ENCODE measurements at places on chromosomes 6 and 20.

DNA sequence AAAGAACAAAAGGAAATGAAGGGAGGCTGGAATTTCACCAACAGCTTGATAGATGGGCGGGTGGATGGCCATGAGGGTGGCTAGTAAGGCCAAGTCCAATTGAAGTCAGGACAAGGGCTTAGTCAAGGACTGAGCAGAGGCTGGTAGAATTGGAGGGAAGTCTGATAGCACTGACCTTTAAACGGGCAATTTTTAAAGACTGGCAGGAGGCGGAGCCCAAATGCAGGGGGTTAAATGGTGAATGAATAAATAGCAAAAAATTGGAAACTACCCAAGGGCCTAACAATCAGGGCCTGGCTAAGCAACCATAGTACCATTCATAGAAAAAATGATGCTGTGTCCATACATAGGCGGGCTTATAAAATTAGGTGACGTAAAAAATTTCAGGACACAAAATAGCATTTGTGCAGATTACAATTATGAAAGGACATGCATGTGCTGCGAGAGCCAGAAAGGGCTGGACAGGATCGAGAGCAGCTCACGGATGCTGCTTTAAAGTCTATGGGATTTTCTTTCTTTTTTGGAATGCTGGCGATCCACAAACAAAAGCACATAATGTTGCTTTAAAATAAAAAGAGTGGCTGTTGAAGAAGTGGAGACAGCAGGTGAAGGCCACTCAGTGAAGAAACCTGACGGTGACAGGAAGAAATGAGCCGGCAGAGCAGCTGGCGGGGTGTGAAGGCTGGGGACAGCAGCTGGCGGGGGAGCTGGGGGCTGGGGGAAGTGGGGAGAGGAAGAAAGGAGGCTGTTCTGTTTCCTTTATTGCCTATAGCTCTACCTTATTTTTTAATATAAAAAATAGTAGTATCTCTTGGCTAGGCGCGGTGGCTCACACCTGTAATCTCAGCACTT is 42.8 kb upstream of the TAF8 start:
- no peak for DNase-seq

DNA sequence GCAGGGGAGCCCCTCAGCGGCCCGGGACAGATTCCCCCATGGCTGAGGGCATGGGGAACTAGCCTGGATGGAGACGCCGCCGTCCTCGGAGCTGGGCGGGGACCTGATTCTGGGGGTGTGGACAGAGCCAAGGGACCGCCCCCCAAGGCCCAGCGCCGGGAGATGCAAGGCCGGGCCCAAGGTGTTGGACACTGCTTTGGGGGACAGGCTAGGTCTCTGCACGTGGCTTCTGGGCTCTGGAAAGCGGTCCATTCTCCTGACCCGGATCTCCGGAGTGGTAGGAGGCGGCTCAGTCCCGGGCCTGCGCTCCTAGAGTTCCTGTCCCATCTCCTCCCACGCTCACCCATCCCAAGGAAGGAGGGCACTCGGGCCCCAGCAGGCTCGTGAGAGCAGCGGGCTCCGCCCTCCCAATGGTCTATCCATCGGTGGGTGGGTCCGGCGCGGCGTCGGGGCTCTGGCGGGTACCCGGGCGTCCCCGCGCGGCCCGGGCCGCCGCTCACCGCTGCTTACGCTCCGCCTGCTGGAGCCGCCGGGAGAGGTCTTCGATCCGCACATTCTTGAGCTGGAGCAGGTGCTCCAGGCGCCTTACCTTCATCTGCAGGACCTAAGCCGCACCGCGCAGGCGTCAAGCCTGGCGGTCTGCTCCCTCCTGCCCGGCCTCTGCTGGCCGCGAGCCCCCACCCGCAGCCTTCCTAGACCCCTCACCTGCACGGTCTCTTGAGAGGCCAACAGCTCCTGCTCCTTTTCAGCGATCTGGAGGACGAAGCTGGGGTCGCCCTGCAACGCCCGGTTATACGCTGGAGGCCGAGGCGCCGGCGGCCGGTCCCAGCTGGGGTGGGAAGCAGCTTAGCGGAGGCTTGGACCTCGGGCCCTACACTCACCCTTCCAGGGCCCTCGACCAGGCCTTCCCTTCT is 3.3 kb downstream of the SPEF1 start:
- DNase-seq, result no peak

GRCh38 chr6:116405652-116406356 is 35.1 kb downstream of the DSE start:
- no peak for DNase-seq

GRCh38 chr6:113375950-113376846 is 480.9 kb upstream of the MARCKS start:
- DNase-seq, result no peak

GRCh38 chr6:96304997-96305396 is 216.6 kb upstream of the UFL1 start:
- no peak for DNase-seq

DNA sequence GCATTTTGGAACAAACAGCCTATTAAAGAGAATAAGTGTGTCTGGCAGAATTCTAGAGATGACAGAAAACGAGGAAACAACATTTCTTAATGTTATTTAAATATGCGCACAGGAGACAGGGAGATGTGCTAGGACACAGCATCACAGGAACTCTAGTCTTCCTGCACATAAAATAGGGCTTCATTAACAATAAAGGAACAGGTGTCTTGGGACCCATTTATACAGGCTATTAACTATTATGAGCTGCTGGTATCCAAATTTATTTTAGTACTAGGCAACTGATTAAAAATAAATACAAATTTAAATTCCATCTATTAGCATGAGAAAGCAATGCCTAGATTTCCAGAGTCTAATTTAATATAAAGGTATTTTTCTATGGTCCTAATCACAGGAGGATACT is 102.3 kb downstream of the PDSS2 start:
- no peak for DNase-seq

GRCh38 chr6:98927534-98927933 is 20.2 kb downstream of the FBXL4 start:
- DNase-seq, result no peak

DNA sequence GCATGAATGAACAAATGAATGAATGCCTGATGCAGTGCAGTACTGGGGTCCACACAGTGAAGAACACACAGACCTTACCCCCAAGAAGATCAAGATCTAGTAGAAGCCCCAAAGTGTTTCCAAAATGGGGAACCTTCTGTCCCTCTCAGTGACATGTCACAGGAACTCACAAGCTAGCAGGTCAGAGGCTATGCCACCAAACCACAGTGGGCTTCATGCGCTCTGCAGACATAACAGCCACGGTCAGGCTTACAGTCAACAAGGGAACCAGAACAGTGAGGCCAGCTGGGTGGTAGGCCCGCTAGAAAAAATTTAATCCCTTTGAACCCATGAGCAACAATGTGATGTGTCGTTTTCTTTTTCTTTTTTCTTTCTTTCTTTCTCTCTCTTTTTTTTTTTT is 20.2 kb upstream of the ARFGEF2 start:
- no peak for DNase-seq

All from hippocampal formation (tissue), 2 donors.